ENCODE measurements at places on chromosomes 12 and 14.

DNA sequence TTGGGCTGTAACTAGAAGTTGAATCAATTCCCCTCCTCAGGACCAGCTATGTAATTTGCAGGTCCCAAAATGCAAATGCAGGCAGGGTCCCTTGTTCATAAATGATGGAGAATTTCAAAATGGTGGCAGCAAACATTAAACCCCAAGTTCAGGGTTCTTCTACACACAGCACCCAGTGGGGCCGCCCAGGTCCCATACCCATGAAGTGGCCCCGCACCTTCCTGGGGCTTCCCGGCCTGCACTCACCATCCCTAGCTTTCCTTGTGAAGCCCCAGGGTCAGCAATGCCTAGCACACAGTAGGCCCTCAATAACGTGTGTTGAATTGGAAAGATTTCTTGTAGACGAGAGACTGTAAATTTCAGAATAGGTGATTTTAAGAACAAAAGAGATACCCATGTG lies 76.0 kb downstream of the NTF3 start:
- DNase-seq, result no peak

- DNase-seq, result no peak
These were observed 79.3 kb upstream of the C12orf71 start for GRCh38 chr12:27161458-27162228.

DNA sequence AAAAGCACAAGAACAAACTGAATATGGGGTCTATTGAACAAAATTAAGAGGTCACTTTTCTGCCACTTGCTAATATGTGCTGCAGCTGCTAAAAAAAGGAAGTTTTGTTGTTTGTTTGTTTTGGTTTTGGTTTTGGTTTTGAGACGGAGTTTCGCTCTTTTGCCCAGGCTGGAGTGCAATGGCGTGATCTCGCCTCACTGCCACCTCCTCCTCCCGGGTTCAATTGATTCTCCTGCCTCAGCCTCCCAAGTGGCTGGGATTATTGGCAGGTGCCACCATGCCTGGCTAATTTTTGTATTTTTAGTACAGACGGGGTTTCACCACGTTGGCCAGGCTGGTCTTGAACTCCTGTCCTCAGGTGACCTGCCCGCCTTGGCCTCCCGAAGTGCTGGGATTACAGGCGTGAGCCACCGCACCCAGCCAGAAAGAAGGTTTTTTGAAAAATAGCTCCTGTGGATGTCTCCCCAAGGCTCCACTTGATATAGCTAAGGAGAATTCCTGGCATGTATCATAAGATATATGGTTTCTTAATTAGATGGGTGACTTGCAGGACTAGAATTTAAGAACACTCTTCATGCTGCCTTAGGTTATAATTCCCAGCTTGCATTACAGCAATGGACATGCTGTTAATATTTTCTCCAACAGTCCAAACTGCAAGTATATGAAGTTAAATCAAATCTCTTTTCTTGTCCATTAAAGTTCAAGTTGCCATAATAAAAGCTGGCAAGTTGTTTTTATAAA lies 237.6 kb upstream of the AMIGO2 start:
- DNase-seq, result no peak

DNA sequence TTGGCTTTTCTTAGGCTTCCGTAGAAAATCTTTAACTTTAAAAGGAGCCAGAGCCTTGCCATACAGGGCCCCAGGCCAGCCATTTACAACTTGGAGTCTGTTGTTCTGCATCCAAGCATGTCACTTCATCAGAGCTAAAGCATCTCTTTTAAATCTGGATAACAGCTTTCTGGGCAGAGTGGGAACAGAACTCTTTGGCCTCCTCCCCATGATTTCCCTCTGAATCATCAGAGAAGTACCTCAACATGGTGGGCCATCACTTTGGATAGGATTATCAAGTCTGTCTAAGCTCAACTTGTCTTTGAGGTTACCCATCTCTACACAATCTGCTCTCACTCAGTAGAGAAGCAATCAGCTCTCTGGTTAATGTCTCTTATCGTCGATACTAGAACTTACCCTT lies 170.9 kb downstream of the SLC6A15 start:
- DNase-seq, result no peak

GRCh38 chr12:49026101-49026500 lies 7.5 kb upstream of the PRKAG1 start:
- no peak for DNase-seq

GRCh38 chr12:97380440-97380839 lies 82.2 kb upstream of the RMST start:
- DNase-seq, result no peak

DNA sequence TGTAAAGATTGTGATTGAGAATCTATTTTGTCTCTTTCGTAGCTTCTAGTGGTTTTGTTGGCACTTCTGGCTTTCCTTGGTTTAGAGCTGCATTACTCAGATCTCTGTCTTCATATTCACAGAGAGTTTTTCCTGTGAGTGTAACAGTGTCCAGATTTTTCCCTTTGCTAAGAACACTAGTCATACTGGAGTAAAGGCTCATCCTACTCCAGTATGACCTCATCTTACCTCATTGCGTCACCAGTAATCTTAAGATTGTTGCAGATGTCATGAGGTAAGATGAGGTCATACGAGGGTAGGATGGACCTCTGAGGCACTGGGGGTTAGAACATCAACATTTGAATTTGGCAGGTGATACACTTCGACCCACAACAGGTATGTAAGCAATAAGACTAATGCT lies 461.2 kb downstream of the FLRT2 start:
- no peak for DNase-seq

GRCh38 chr12:26119391-26119989 lies 5.3 kb downstream of the BHLHE41 start:
- peak; percentile 48 for DNase-seq

DNA sequence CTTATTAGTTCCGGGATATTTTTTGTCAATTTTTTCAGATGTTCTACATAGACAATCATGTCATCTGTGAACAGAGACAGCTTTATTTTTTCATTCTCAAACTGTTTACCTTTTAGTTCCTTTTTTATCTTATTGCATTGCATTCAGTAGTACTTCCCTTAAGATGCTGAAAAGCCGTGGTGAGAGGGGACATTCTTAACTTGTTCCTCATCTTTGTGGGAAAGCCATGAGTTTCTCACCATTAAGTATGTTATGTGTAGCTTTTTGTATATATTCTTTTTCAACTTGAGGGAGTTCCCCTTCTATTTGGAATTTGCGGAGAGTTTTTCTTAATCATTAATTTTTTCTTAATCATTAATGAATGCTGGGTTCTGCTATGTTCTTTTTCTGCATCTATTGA lies 1727.1 kb upstream of the SEL1L start:
- no peak for DNase-seq

DNA sequence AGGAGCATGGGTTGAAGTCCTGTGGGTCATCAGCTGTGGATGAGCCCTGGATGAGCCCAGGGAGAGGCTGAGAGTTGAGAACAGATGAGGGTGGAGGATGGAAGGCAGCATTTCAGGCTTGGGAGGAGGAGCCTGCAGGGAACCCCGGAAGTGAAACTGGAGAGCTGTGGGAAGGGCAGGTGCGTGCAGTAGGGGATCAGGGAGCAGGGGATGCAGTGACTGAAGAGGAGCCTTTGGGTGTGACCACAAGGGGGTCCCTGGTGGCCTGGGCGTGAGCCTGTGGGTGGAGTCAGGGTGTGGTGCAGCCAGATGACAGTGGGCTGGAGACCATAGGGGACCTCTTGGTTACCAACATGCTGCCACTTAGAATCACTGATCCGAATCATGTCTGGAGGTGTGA lies 115.5 kb downstream of the PAPOLA start:
- no peak for DNase-seq

DNA sequence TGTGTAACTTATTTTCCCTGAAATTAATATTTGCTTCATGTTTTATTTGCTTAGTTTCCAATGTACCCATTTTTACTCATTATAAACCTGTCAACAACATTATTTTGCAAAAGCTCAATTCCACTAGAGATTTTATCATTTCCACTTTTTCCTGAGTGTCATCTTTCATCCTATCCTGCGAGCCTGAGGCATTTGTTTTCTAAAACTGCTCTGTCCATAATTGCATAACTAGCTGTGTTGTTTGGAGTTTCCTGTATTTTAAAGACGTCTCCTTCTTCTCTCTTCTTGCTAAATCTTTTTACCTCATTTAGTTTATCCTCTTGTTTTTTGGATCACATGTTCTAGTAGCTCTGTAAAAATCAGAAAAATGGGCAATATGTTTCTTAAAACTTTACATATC lies 332.7 kb upstream of the NOVA1 start:
- no peak for DNase-seq

- no peak for DNase-seq
These were observed 30.5 kb upstream of the SLC15A5 start for GRCh38 chr12:16307856-16308475.

DNA sequence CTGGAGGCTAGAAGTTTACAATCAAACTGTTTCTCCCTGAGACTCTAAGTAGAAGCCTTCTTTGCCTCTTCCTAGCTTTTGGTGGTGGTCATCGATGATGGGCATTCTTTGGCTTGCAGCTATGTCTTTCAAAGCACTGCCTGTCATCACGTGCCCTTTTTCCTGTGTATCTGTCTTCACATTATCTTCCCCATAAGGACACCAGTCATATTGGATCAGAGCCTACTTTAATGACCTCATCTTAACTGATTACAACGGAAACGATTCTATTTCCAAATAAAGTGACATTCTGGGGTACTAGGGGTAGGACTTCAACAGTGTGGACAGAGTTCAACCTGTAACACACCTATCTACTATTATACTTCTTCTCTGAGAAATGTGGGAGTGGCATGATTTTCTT lies 31.1 kb upstream of the IFNG-AS1 start:
- no peak for DNase-seq

GRCh38 chr12:31783996-31784645 lies 55.3 kb upstream of the AMN1 start:
- no peak for DNase-seq

DNA sequence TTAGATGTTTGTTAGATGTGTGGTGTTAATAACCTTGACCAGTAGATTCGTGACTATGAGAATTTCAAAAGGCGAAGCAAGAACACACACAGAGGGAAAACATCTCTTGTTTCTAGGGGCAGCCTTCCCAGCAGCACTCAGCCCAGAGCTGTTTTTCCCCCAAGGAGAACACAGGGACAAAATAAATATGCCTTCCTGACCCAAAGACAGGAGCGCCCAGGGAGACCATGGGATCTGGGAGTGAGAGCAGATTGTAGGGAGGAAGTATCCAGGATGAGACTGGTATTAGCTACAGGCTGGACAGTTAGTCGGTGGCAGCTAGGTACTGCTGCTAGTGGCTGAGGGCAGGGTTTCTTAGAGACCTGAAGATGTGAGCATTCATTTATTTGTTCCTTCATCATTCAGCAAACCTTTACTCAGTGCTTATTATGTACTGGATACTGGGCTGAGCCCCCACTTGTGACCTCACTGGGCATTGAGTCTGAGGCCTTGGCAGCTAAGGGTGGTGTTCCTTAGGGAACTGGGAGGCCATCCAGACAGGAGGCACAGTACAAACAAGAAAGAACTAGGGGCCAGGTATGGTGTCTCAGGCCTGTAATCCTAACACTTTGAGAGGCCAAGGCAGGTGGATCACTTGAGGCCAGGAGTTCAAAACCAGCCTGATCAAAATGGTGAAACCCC lies 469.8 kb downstream of the ZFP36L1 start:
- DNase-seq, result no peak

DNA sequence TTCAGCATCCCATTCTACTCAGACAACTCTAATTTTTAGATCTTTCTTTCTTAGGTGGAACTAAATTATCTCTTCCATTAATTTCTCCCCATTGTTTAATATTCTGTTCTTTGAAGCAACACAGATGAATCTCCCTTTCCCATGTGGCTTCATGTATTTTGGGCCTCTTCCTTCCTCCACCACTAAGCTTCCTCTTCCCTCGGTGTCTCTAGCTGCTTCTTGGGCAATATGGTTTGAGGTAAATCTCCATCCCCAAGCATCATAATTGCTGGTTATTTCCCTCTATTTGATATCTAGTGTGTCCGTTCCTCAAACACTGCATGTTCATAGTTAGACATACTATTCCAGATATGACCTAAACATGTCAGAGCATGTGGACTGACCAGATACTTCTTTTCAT lies 119.2 kb downstream of the PELI2 start:
- no peak for DNase-seq

- no peak for DNase-seq
These were observed 49.5 kb upstream of the GNPNAT1 start for GRCh38 chr14:52840877-52841276.

DNA sequence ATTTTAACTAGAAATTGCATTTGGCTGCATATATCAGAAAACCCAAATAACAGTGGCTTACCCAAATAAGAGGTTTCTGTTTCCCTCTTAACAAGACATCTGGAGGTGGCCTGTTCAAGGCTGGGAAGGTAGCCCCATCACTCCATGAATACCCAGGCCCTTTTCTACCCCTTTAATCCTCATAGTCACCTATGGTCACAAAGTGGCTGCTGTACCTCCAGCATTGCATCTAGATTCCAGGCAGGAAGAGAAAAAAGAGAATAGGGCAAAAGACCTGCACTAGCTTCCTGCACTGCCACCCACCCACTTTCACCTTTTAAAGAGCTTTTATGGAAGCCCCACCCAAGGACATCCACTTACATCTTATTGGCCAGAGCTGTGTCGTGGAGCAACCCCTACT lies 124.0 kb upstream of the NCOR2 start:
- no peak for DNase-seq

DNA sequence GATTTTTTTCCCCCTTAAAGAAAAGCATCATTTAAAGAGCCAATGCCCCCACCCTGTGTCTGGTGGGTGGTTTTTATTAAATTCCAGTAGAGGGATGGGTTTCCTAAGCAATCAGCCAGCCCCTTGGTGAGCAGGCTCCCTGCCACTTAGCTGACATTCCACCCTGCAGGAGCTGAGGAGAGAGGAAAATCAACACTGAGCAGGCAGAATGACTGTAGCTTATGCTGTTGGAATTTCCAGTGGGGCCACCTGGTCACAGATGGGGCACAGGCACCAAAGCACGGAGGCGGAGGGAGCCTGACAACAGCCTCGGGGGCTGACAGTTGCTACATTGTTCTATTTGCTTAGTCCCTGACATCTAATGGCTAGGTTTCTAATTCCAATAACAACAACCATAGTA lies 127.7 kb downstream of the TMEM30B start:
- DNase-seq, result no peak
